ENCODE measurements at places on chromosomes 13 and 19.
A peak's percentile ranks its signal among the peaks of the same experiment; 100 is the strongest.

DNA sequence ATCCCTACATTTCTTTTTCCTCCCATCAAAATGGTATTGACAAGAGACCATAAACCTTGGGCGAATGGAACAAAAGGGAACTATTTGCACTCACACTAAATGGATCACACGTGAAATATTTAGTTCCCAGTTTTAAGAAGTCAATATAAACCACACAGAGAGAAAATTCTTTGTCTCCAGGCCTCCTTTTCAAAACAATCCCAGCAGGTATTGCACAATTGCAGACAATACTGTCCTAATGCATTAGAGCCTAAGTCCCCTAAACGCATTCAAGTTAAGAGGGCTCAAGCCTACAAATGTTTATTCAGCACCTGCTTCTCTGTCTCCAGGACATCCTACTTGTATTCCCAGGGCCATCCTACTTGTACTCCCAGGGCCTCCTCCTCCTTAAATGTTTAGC, 1.3 kb upstream of the B3GLCT start:
- no peak for DNase-seq

DNA sequence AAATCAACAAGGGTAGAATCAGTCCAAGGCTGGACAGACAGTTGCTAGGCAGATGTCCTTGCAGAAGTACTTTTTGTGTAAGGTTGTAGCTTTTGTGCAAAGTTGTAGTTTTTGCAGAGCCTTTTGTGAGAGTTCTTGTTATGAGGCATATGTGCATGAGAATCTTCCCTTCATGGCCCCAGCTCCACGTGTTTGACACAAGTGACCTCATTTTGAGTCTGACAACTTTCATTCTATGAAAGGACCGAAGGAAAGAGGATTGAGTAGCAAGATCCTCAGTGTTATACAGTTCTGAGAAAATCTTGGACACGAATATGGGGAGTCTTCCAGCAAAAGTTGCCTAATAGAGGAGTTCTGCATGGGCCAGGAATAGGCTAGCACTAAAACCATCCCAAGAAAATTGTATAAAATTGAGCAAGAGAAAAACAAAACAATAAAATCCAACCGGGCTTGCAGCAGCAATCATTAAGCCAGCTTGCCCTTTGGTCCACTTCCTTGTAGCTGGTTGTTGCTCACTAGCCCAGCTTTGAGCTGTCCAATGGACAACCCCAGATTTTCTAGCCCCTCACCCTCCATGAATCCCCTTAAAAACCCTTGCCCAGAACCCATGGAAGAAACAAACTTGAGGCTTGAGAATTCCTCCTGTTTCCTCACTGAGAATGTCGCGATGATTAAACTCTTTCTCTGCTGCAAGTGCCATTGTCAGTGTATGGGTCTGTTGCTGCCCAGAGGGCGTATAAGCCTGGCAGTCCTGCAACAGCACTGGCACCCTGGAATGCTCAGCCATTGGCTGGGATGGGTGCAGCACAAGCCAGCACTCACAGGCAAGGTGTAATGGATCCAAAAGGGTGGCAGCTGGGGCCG, 6.5 kb downstream of the EPSTI1 start:
- DNase-seq = no peak

GRCh38 chr13:76029088-76029487, 393.0 kb downstream of the LMO7 start:
- no peak for DNase-seq

DNA sequence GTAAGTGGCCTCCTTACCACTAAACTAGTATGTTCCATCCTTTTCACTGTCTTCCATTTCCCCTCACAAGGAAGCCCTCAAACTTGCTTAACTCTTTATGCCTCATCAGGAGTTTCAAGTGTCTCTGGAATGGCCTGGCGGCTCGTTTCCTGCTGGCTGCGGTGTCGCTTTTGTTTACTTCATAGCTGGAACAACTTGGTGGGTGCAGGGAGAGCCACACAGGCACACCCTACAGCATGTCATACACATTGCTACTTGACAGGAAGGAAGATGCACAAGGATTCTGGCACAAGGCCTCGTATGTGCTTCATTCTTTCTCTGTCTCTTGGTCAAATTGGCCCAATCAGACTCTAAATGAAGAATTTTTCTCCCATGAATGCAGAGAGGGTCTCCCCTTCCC, 488.3 kb downstream of the FOXO1 start:
- DNase-seq = no peak

DNA sequence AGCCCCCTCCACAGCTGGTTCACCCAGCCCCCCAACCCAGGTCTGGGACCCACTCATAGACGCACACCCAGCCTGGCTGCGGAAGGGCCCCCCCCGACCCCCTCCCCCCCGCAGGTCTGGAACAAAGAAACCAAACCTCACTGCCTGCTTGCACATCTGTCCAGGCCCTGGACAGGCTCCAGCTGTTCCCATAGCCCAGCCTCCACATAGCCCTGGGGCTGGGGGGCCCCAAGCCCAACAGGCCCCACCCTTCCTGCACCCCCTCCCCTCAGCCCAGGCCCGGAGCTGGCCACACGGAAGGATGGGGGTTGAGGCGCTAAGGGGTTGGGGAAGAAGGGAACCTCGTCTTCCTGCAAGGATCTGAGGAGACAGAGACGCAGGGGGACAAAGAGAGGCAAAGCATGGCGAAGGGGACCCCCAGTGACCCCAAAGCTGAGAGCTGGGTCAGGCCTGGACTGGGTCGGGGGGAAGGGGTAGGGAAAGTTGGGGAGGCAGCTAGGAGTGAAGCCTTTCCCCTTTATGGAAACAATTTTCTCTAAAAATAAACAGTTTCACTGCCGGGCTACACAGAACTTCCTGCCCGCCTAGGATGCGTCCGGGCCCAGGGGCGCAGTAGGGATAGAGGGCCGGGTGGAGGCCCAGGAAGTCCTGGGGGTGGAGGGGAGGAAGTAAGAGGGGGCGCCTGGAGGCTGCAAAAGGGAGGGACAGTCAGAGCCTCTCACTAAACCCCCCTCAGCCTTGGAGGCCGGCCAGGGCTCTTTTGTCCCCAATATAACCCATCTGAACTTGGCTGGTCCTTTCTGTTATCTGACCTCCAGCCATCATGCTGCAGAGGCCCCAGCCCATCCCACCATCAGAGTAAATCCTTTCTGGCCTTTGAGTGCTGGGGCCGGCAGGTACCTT, 2.4 kb downstream of the KANK2 start:
- DNase-seq = no peak

- peak; percentile 88 for DNase-seq
Observed at GRCh38 chr19:1064661-1065605, 2.0 kb upstream of the ARHGAP45 start.

DNA sequence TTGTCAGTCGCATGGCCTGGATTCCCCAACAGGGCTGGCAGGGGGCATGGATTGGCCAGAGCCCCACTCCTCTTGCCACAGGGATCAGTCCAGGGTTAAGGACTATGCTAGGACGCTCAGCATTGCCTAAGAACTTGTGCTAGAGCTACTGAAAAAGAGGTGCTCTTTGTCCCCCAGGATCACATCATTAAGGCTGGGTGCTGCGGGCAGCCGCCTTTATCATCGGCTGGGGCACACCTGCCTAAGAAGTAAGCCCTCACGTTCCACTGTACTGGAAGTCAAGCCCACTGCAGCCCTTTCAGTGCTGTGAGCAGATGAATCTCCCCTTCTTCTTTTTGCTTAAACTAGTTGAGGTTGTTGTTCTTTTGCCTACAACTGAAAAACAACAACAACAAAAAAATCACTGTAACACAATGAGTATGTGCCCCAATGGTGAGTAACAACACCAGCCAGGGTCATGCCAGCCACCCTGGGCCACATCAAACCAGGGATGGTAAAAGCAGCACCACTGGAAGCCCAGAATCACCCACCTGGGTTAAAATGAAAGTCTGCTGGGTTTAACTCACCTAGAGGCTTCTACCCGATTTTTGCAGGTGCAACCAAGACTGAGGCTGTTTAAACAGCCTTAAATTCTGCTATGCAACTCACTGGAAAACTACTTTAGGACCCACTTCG, 20.6 kb downstream of the STK24 start:
- DNase-seq = no peak

GRCh38 chr13:97316390-97316789, 94.3 kb downstream of the MBNL2 start:
- no peak for DNase-seq

- no peak for DNase-seq
Observed at GRCh38 chr13:63086286-63086685, 1670.6 kb upstream of the PCDH20 start.

- DNase-seq = no peak
Observed at GRCh38 chr19:28519952-28520861, 692.7 kb downstream of the UQCRFS1 start.

GRCh38 chr13:113042456-113042855, 63.1 kb upstream of the F7 start:
- DNase-seq = no peak

- no peak for DNase-seq
Observed at GRCh38 chr13:25847145-25847544, 204.7 kb downstream of the SHISA2 start.

- peak; percentile 78 for DNase-seq
Observed at GRCh38 chr19:3145909-3146676, 10.3 kb downstream of the GNA15 start.

- DNase-seq = no peak
Observed at GRCh38 chr13:37406031-37406430, 192.5 kb downstream of the POSTN start.

GRCh38 chr19:39156326-39157230, 31.0 kb downstream of the PAK4 start:
- DNase-seq = no peak
